ENCODE measurements at places on chromosomes 13 and 19. TPM values are rescaled to one million over a fixed set of nuclear protein-coding genes. Genes with fewer than 3 reads are reported as not detected.

DNA sequence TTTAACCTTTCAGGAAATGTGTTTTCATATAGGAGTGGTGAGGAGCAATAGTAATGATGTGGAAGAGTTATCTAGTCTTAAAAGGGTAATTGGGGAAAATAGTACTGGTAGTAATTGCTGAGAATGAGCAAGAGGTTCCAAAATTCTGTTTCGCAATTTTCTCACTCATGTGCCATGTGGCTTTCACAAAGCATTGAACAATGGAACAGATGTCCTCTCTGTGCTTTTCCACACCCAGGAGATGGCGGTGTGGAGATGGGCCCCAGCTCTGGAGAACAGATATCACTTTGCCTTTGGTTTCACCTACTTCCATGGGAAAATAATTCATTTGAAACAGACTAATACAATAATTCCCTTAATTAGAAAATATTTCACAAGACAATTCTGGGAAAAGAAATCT is 170.0 kb upstream of the SLC10A2 start:
- DNase-seq: no peak
- H3K27me3 ChIP-seq: no peaks in the 10 kb centered on the region
- H3K4me1 ChIP-seq: no peaks in the 10 kb centered on the region
- H3K4me3 ChIP-seq: no peak overlapping the region
- no peaks in the 10 kb centered on the region for H3K36me3 ChIP-seq
- no peak overlapping the region for H3K27ac ChIP-seq

DNA sequence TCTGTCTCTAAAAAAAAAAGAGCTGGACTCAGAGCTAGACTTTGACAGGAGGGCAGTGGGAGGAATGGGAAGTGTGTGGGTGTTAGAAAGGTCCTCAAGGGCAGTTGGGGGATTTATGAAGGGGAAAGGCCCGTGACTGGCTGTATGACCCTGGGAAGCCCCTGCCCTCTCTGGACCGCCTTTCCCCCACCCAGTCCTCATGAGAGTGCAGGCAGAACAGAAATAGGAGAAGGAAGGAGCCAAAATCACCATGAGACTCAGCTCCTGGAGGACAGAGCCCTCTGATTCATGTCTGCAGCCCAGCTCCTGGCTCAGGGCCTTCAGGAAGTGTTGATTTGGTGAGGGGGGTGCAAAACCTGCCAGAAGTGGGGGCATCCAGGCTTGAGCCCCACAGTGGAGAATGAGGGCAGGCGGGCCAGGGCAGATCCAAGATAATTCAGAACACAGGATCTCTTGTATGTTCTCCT is 8.7 kb upstream of the SMG9 start:
- H3K36me3 ChIP-seq: no peaks in the 10 kb centered on the region
- no peak for DNase-seq
- no peak overlapping the region for H3K4me3 ChIP-seq
- no peaks in the 10 kb centered on the region for H3K4me1 ChIP-seq

The BRME1 gene
- total RNA-seq: 0.99 TPM

DNA sequence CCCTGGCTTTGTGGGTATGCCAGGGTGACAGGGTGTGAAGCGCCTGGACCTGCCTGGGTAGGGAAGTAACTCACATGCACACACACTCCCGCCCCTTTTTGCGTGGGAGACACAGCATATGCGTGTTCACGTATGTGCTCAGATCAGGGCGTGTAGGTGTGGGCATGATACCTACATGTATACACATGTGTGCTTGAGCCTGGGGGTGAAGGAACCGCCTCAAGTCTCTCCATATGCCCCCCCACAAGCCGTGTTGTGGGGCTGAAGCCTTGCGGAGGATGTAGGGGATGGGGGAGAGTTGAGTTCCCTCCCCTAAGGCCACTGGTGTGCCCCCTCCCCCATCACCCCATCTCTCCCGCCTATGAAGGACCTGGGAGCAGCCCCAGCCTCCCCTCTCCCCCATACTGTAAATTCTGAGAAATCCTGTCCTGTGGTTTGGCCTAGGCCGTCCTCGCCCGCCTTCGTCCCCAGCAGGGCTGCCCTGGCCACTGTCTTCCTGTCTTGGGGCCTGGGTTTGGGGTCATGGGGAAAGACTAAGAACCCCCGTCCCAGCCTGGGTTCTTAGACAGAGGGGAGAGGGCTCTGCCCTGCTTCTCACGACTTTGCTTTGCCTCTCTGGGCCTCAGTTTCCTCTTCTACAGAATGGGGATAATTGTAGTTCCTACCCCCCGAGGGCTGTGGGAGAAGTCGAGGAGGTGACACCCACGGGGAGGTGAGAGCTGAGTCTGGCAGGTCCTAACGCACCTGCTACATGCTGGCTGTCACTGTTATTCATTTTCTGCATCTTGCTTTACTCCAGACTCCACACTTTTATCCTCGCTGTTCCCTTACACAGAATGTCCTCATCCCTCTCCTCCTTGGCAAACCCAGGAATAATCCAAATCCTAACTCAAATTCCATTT is 14.3 kb downstream of the ACTL9 start:
- no peak overlapping the region for H3K4me3 ChIP-seq
- DNase-seq: no peak

The FBXO27 gene
- total RNA-seq: 3.0 TPM

DNA sequence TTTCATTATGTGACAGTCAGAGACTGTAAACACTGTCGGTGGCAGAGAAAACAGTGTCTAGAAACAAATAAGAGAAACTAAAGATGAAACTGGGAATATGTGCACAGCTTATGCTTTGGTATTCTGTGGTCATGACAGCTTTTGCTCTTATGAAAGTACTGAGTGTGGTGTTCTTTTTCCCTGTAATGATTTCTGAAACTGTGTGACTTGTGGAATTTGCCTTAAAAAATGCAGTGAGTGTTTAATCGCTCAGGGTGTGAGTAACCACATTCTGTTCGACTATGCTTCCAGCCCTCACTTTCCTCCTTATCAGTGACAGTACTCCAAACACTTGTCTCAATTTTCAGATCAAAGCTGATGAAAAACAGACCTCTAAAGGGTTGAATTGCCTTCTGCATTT is 66.9 kb upstream of the DIAPH3 start:
- no peaks in the 10 kb centered on the region for H3K27me3 ChIP-seq
- no peaks in the 10 kb centered on the region for H3K36me3 ChIP-seq
- H3K4me3 ChIP-seq: peak overlapping the region; percentile 3
- DNase-seq: no peak
- H3K27ac ChIP-seq: no peak overlapping the region

- H3K4me1 ChIP-seq: no peaks in the 10 kb centered on the region
- H3K4me3 ChIP-seq: no peak overlapping the region
- no peaks in the 10 kb centered on the region for H3K27me3 ChIP-seq
- no peak for DNase-seq
These were observed 799.0 kb downstream of the DACH1 start for GRCh38 chr13:71068041-71068440.

- no peak overlapping the region for H3K4me3 ChIP-seq
- no peak overlapping the region for H3K27ac ChIP-seq
These were observed 18.0 kb upstream of the IZUMO2 start for GRCh38 chr19:50181121-50181520.

DNA sequence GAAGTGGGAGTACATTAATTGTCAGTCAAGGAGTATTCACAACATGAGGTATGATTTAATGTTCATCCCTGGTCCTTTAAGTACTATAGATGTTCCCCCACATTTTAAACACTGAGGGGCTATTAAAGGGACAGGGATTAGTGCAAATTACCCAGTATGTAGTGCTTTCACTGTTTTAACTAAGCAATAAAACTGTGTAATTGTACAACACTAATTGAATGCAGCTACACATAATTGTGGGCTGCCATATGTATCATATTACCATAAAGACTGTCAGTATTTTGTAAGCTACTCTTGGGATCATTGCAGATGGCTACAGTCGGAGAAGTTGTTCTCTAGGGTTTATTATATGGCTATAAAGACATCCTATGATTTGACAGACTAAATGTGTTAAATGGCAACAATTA is 316.6 kb downstream of the DCLK1 start:
- no peak overlapping the region for H3K27ac ChIP-seq
- no peaks in the 10 kb centered on the region for H3K27me3 ChIP-seq
- H3K4me3 ChIP-seq: no peak overlapping the region
- H3K36me3 ChIP-seq: no peaks in the 10 kb centered on the region
- no peak for DNase-seq
- peaks cover 7% of the 10 kb centered on the region for H3K4me1 ChIP-seq

The KCNN4 gene
- 2.7 TPM for total RNA-seq

DNA sequence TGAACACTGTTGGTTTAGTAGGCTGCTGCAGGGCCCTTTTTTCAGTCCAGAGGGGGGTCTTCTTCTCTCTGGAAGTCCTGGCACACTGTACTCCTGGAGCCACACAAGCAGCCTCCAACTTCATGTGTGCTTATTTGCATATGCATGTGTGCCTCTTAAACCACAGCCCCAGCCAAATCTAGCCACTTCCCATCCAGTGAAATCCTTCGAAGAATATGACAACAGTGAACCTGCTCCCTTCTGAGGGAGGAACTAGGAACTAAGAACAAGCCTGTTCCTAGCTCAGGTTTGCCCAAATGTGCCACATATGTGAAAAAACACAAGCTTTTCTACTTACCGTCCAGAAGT is 348.5 kb downstream of the FOXO1 start:
- H3K4me3 ChIP-seq: no peak overlapping the region
- DNase-seq: no peak
- no peak overlapping the region for H3K27ac ChIP-seq
- H3K27me3 ChIP-seq: no peaks in the 10 kb centered on the region
- H3K4me1 ChIP-seq: peaks cover 4% of the 10 kb centered on the region

GRCh38 chr13:42720113-42720857 is 61.1 kb upstream of the FAM216B start:
- peak; percentile 75 for DNase-seq
- no peaks in the 10 kb centered on the region for H3K4me1 ChIP-seq
- no peaks in the 10 kb centered on the region for H3K36me3 ChIP-seq
- no peak overlapping the region for H3K4me3 ChIP-seq
- no peaks in the 10 kb centered on the region for H3K27me3 ChIP-seq
- no peak overlapping the region for H3K27ac ChIP-seq

DNA sequence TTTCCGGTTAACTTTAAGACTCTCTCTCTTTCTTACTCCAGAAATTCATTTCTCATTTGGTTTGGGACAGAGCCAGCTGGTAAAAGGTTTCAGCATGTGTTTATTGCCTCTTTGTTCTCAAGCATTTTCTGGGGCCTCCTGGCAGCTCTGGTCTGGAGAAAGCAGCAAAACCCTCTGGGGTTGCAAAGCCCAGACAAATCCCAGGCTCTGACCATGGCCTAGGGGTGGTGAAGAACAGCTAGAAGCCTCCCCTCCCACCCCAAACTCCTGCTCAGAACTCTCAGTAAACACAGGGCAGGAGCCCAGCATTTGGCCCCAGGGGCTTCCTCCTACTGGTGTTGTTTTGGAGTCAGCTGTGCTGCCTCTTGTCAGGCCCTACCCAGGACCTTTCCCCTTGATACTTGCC is 124.2 kb upstream of the SERP2 start:
- no peaks in the 10 kb centered on the region for H3K36me3 ChIP-seq
- no peaks in the 10 kb centered on the region for H3K4me1 ChIP-seq
- peak; percentile 91 for DNase-seq
- no peaks in the 10 kb centered on the region for H3K27me3 ChIP-seq
- H3K27ac ChIP-seq: peak overlapping the region; percentile 74

The ZNF793 gene
- total RNA-seq: 6.1 TPM

DNA sequence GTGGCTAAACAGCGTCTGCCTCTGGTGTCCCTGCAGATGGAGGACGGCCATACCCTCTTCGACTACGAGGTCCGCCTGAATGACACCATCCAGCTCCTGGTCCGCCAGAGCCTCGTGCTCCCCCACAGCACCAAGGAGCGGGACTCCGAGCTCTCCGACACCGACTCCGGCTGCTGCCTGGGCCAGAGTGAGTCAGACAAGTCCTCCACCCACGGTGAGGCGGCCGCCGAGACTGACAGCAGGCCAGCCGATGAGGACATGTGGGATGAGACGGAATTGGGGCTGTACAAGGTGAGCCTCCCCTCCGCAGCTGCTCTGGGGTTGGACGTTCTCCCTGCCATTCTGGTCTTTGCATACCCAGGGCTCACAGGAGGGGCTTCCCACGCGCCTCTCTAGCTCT is 19.9 kb downstream of the UHRF1 start:
- no peak for DNase-seq
- H3K4me3 ChIP-seq: no peak overlapping the region
- H3K27me3 ChIP-seq: no peaks in the 10 kb centered on the region
- no peaks in the 10 kb centered on the region for H3K4me1 ChIP-seq
- no peaks in the 10 kb centered on the region for H3K36me3 ChIP-seq
- H3K27ac ChIP-seq: no peak overlapping the region

Data from sigmoid colon (tissue), 7 donors.